Activated T-cell treated with anti-CD3 and anti-CD28 coated beads, Interleukin-2, amount 50 U/mL, for 72 hours (primary cell): ENCODE measurements at places on chromosomes 6 and 20.

DNA sequence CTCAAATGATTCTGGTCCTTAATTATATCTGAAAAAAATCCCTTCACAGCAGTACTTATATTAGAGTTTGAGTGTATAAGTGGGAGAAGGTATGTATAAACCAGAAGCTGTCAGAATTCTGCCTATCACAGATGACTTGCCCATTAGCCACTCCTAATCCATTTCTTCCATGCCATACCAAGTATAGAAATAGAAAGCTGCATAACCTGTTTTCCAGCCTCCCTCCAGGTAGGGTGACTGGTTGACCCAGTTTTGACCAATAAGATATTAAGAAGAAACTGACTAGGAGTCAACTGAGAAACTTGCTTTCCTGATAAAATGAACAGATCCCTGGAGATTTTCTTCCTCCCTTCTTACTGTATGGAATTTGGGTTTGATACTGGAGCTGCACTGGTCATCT is 112.2 kb upstream of the GRIK2 start:
- DNase-seq, result no peak

DNA sequence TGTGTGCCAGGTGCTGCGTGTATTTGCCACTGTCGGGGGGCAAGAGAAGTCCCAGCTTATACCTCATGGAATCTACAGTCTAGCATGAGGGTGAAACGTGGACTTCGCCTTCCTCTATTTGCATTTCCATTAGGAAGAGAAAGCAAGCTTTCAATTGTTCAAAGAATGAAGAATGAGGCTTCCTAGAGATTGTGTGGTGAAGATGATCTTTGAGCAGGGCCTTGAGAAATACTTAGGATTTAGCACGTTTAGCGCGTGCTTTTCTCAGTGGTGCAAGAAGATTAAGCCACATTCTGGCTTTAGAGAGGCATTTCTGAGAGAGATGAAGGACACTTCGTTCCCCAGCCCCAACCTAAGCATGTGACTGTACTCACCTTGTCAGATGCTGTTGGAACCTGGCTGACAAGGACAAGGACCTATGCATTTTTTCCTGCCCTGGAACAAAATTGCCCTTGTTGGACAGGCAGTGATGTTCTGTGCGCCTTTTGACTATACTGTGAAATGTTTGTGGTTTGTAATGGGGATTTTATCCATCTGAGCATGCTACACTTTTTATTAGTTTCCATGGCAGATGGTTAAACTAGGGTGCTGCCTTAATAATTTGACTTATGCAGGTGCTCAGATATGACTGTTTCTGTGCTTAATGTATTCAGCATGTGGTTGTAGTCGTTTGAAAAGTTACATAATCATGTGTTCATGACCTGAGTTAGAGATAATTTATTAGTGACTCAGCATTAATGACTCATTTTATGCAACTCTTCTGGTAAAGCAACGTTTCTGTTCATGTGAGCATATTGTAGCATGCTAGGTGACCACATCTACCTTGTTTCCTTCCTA is 10.7 kb downstream of the TULP4 start:
- no peak for DNase-seq

- no peak for DNase-seq
Observed at GRCh38 chr6:6751619-6752023, 163.1 kb downstream of the LY86 start.

GRCh38 chr6:144190593-144190992 is 40.3 kb downstream of the STX11 start:
- no peak for DNase-seq

- no peak for DNase-seq
Observed at GRCh38 chr20:19935842-19936241, 81.3 kb upstream of the NAA20 start.

DNA sequence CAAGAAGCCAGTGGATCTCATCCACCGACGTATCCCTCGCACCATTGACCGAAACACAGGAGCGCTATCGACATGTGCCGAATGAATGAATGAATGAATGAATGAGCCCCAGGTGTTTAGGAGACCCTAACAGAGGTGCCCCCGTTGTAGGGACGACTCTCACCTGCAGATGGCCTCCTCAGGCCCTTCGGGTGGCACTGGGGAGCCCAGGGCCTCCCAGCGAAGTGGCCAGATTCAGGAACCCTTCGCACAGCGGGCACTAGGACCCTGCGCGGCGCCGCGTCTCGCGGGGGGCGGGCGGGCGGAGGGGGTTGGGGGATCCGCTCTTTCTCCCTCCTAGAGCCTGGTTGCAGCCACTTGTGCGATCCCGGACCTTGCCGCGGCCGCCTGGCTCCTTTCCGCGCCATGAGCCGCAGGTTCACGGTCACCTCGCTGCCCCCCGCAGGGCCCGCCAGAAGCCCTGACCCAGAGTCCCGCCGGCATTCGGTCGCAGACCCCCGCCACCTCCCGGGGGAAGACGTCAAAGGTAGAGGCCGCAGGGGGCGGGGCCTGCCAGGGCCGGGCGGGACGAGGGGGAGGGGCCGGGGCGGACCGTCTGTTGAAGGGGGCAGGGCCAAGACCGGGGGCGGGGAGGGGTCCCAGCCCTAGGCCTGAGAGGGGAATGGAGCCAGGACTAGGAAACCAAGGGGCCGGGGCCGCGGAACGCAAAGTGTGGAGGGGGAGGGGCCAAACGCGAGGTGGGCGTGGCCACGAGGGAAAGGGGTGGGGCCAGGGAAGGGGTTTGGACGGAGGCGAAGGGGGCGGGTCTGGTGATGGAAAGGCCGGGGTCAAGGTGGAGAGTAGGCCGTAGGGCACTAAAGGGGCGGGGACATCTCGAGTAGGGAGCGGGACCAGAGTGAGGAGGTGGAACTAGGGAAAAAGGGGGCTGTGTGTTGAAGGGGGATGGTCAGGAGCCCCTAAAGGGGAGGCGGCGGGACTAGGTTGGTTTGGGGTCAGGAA is 7.4 kb upstream of the SLC12A5 start:
- DNase-seq, result peak; percentile 76

GRCh38 chr6:107805504-107805903 is 18.6 kb downstream of the SCML4 start:
- no peak for DNase-seq

GRCh38 chr6:139406577-139407343 is 32.3 kb upstream of the CITED2 start:
- no peak for DNase-seq

- DNase-seq, result no peak
Observed at GRCh38 chr6:74491844-74492374, 713.9 kb downstream of the COL12A1 start.

DNA sequence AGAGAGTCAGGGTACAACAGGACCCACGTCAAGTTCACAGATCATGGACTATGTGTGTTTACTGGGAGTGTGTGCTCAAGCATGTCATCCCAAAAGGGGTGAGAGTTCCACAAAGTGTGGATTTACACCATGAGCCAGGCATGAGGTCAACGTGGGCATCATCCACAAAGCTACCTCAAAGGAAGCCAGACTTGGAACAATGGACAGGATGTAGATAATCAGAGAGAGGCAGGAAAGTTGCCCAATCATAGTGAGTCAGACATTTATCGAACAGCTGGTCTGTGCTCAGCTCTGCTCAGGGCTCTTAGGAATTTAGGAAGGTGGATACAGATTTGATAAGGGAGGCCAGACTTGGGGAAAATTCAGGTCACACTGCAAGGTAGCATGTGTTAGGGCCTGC is 317.2 kb upstream of the CDYL start:
- no peak for DNase-seq

GRCh38 chr6:157302736-157303135 is 20.6 kb downstream of the TMEM242 start:
- no peak for DNase-seq

DNA sequence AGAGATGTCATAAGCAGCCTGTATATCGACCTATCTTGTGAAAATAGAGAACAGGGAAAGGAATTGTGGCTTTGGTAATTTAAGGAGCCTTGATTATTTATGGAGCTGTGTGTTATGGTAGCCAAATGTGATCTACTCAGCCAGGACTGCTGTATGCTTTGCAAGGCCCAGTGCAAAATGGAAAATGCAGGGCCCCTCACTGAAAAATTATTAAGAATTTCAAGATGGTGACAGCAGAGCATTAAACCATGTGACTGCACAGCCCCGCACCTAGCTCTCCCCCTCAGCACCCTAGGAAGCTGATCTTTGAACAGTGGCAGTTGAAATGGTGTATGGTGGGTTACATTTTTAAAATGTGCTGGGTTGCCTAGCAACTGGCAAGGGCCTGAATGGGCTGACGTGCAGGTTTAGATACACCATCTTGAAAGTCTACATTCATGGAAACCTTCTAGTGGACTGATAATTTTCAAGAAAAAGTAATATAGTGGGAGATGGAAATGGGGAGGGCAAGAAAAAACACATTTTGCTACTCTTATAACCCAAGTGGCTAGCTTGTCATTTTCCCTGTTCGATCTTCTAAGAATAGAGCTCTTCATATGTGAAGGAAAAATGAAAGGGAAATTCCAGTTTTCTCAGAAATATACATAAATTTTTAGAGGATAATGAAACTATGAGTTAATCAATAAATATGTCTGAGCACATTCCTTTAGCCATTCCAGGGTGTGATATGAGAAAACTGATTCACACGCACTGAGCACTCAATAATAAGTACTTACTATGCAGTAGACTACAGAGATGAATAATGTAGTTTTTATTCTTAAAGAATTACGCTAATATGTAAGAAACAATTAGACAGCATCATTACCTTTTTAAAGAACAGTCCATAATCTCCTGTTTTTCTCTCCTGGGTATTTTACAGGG is 208.0 kb downstream of the ARHGAP18 start:
- DNase-seq, result no peak

DNA sequence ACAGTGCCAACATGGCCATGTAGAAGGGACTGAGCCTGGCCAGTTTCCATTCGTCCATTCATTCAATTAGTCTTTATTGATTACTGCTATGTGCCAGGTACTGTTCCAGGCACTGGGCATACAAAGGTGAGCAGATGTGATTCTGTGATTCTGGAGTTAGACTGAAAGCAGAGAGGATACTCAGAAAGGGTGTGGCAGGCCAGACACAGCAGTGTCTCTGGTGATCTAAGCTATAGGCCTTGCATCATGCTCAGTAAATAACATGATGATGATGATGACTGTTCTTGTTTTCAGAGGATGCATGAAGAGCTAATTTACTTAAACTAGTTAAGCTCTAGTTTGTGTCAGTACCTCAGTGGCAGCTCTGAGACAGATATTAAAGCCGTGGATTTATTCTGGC is 31.4 kb upstream of the FUCA2 start:
- no peak for DNase-seq

DNA sequence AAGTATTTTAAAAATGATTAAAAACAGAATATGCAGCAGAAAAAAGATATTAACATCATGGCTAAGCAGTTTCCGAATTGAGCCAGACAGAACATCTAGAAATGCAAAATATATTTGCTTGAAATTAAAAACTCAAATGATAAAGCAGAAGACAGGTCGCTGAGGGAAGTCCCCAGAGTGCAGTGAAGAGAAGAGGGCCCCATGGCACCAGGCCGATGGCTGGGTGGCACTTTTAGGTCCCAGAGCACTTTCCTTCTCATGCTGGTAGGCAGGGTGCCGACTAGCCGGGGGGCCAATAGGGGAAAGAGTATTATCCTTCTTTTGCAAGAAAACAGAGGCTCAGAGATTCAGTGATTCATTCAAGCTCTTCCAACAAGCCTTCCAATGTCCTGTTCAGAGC is 58.9 kb downstream of the MYH7B start:
- DNase-seq, result no peak

GRCh38 chr6:19857703-19858102 is 20.5 kb downstream of the ID4 start:
- no peak for DNase-seq

DNA sequence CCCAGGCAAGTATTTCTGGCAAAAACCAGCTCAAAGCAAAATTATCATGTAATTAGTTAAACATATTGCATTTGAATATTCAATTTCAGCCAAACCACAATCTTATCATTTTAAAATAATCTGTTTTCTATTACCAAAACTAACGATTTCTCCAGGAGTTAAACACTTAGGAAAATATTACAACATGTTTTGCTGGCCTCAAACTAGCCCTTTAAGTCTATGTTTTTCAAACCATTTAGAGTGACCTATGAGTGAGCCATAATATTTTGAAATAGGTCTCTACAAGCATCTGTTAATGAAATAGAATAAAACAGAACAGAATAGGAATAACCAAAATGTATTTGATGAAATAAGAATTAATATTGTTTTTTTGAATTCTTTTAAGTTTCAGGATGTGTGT is 370.9 kb downstream of the COL12A1 start:
- no peak for DNase-seq

GRCh38 chr20:57428324-57429158 is 37.3 kb downstream of the RBM38 start:
- DNase-seq, result no peak

DNA sequence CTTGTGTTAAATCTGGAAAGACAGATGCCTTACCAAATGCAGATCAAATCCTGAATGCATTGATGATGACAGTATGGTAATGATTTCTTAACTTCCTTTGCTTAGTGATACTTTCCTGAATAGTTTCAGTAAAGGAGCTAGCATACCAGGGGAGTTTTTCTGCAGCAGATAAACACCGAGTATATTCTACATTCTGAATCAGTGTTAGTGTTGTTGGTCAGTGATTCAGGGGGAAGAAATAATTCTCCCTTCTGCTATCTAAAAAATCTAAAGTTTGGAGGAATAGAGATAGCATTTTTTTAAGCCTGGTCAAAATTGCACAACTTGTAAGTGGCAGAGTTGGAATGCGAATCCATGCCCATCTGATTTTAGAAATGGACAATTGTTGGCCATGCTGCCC is 512.2 kb upstream of the MARCKS start:
- no peak for DNase-seq

- DNase-seq, result no peak
Observed at GRCh38 chr20:44135012-44135412, 52.0 kb downstream of the JPH2 start.

DNA sequence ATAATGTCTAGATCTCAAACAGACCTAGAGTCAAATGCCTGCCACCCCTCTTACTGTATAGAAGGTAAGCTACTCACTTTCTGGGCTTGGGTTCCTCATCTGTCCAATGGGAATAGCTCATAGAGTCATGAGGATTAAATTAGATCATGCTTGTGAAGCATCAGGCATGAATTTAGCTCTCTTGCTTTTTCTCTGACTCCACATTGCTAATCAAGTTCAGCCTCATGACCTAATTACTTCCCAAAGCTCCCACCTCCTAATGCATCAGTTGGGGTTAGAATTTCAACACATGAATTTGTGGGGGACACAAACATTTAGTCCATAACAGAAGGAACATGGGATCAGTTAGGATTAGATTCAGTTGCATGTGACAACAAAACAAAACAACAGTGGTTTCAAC is 4.6 kb upstream of the DDX27 start:
- no peak for DNase-seq

GRCh38 chr6:34358389-34358905 is 34.0 kb downstream of the NUDT3 start:
- no peak for DNase-seq

- no peak for DNase-seq
Observed at GRCh38 chr20:51447097-51447764, 95.3 kb downstream of the NFATC2 start.

DNA sequence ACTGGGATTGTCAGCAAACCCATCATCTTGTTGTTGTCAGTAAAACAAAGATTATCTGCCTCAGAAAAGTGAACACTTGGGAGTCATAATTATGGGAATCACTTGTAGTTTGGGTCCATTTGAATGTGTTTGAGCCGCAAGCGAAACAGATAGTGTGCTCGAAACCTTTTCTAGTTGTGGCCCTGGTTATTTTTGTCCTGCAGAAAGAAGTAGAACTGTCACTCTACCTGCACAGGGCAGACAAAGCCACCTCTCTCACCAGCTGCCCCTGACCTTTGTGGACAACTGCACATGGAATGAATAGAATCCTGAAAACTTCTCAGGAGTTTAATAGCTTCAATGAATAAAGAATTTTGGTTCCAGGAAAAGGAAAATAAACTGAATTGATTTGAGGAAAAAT is 156.1 kb upstream of the CHD6 start:
- no peak for DNase-seq
